ENCODE measurements at places on chromosomes 7 and 10.
A peak's percentile ranks its signal among the peaks of the same experiment; 100 is the strongest.

GRCh38 chr7:110698576-110698975, 392.4 kb upstream of the LRRN3 start:
- no peak for DNase-seq

DNA sequence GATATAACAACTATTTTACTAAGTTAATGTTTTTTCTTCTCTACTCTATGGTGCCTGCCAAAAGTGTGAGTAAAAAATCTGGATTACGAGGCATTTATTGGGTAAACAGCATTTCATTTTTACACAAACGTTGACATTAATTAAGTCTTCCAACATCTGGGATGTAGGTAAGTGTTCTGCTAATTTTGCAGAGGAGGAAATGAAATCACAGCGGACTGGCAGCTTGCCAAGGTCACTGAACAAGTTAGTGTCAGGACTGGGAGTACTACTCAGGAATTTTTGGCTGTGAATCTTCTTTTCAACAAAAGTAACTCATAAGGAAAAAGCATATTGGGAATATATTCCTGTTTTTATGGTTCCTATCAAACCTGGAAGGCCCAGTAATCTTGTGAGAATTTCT, 612.1 kb upstream of the FZD8 start:
- no peak for DNase-seq

DNA sequence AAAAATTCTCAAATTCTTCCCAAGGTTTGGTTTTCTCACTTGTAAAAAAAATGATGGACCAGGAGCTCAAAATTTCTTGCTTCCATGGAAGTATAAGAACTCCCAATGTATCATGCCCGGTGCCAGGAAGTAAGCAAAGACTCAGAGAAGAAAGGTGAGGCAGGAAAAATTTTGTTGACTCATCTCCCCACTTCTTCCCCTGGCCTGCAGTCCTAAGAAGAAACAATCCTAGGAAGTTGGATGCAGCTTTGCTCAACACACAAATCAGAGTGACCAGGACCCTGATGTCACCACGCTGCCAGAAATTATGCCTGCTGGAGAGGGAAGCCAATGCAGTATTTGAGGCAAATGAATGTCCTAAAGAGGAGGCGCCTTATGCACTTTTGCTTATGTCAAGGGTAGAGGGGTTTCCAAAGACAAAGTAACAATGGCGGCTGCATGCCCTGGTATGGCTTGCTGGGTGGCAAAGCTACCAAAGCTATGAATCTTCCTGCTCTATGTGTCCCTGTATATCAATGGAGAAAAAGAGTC, 163.6 kb downstream of the NEURL1 start:
- no peak for DNase-seq

DNA sequence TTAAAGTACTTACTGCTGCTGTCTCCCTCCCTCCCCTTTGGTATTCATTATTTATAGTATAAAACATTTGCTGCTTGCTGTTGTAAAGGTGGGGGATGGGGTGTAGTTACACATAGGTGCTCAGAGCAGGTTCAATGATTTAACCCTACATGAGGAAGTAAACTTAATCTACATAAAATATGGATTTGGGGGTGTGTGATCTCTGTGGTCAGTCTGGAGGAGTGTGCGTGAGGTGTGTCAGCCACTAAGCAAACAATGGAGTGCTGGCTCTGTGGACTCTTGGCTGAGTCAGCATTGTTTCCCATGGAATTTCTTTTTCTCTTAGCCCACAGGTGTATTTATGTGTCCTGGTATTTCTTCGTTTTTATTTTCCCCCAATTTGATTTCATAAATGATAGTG, 133.9 kb downstream of the AUTS2 start:
- no peak for DNase-seq

- DNase-seq, result no peak
Measured at GRCh38 chr7:96203786-96204185, 118.1 kb downstream of the SLC25A13 start.

DNA sequence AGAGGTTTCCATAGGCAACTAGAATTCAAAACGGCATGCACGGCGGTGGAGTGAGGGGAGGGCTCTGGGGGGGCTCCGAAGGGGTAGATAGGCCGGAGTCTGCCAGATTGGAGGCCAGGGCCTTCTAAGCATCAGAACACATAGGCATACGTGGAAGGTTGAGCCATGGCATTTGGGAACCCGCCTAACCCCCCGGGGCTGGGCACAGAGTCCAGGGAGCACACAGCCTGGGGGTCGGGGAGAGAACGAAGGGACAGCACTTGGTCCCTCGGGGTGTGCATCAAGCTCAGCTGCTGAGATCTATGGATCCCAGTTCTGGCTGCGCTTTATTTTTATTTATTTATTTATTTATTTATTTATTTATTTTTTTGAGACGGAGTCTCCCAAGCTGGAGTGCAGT, 89.4 kb upstream of the TNS3 start:
- no peak for DNase-seq

DNA sequence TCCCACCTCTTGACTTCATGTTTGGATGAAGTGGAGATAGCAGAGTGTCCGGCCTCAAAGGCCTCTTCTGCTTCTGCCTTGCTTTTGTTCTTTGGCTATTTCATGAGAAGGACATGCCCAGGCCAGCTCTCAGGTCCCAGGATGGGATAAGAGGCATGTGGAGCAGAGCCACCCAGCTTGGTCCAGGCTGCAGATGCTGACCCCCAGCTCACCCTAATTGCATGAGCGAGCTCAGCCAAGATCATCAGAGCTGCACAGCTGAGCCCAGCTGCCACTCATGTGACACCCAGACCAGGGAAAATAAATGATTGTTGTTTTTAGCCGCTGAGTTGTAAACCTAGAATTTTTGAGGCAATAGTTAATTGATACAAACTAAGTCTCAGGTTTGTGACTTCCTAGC, 230.0 kb downstream of the PHF14 start:
- DNase-seq, result no peak

- peak; percentile 50 for DNase-seq
Measured at GRCh38 chr7:19772841-19773760, at the start of gene TMEM196. TSS of gene TMEM196 (minus strand) at chr7:19773617. CDS start at chr7:19772696, 921 bp downstream.

DNA sequence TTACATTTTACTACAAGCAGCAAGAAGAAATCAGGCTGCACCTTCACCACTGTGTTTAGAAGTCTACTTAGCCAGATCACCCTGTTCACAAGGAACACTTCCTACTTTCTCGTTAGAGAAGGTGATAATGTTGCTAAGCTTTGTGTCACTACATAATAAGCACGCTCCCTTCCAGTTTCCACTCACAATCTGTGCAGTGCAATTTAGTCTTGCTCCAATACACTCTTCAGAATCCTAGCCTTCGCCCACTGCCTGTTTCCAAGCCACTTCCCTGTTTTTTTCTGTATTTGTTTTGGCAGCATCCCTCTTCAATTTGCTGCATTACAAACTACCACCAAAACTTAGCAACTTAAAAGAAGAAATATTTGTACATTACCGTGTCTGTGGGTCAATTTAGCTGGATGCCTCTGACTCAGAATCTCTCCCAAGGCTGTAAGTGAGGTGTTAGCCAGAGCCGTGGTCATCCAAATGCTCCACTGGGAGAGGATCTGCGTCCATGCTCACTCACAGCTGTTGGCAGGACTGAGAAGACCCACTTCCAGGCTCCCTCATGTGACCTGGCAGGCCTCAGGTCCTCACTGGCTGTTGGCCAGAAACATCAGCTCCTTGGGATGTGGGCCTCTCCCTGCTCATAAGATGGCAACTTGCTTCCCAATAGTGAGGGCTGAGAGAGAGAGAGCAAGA, 110.4 kb downstream of the PON1 start:
- DNase-seq, result no peak

GRCh38 chr7:98297626-98298286, 16.3 kb downstream of the BRI3 start:
- DNase-seq, result no peak

DNA sequence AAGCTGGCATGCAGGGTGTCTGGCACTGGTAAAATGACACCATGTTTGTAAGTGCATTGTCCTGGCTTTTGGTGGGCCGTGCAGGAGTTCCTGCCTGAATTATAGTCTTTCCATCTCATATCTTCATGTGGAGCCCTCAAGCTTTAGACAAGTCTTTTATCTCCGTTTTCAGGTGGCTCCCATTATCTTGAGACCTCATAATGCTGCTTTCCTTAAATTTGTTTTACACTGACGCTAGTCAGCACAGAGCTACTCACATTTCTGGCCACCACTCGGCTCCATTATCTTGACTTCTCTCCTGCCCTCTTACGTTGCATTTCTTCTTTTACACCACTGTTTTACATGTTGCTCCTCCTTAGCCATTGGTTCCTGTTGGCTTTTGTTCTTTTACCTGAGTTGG, 37.2 kb downstream of the LRRC4 start:
- DNase-seq, result no peak

GRCh38 chr10:103125323-103126267, 67.5 kb downstream of the NT5C2 start:
- no peak for DNase-seq

DNA sequence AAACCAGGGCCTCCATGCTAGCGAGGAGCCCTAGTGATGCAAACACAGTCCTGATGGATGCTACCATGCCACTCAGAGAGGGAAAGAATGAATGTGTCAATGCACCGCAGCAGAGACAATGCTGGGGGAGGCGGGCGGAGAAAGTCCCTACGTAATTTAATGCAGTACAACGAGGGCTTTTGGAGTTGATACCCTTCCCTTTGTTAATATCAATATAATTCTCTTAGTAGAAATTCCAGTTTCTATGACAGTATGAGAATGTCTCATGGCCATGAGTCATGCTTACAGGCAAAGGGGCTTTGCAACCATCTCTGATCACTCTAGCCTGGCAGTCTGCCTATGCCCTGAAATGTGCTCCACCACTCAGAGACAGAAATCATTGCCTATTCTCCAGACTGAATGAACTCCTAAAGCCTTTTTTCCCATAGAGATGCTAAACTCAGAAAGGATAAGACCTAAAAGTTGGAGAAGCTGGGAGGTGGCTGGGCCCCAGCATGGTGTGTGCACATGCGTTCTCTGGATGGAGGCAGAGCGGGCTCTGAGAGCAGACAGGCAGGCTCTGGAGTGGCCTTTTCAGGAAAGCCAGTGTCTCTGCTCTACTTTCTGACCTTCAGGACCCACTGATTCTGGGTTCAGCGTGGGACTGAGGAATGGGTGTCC, 20.3 kb upstream of the GIMAP2 start:
- no peak for DNase-seq

DNA sequence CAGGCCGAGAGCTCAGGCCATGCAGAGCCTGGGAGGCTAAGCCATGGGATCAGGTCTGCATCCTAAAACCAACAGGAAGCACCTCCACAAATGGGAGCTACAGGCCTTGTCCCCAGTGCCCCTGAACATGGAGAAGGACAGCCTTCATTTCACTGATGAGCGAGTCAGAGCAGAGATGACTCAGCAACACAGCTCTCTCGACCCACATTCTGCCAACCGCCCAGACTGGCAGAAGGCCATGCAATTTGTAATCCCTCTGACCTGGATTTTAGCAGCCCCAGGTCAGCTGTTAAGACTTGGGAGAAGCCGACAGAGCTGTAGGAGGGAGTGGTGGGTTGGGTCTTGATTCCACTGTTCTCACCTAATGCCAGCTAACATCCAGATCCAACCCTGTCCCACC, 25.5 kb downstream of the VOPP1 start:
- peak; percentile 31 for DNase-seq

GRCh38 chr10:70106958-70107791, 25.4 kb downstream of the AIFM2 start:
- no peak for DNase-seq

- no peak for DNase-seq
Measured at GRCh38 chr7:4602905-4603842, 78.9 kb upstream of the FOXK1 start.

GRCh38 chr7:41745451-41745850, 42.6 kb upstream of the INHBA start:
- DNase-seq, result no peak

- DNase-seq, result no peak
Measured at GRCh38 chr7:138000081-138000701, 1.7 kb downstream of the CREB3L2 start.

GRCh38 chr7:151736403-151736909, 140.5 kb downstream of the PRKAG2 start:
- DNase-seq, result peak; percentile 78

DNA sequence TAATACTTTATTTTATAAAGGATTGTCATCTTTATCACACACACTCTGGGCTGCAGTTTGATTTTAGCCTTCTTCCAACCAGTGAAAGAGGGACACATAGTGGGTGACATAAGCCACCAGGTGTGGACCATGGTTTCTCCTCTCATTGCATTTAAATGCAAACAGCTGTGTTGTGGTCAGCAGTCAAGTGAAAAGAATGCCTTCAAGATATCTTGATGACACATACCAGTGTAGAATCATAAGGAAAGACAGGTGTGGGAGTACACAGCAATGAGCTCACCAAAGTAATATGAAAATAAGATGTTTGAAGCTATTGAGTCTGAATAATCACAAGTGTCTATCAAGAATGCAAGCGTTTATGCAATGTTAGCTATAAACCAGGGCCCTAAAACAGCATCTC, 580.0 kb downstream of the XPNPEP1 start:
- DNase-seq, result no peak

DNA sequence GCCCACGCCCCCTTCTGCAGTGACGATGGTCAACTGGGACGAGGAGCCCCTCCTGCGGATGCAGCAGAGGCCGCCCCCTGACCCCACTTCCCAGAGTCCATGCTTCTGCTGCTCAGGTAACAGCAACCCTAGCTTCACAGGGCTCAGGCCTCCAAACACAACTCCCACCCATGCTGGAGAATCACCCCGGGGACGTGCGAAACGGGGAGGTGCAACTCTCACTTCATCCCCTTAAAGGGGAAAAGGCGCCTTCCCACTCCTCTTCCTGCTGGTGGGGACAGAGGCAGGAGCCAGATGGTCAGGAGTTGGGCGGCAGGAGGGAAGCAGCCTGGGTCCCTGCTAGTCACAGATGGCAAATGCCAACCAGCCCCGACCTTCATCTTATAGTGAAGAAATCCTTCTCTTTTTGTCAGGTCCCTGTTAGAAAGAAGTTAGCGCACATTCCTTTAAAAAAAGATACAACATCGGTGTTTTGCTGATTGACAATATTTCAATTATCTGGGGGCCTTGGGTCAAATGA, 155.4 kb downstream of the DIP2C start:
- no peak for DNase-seq

DNA sequence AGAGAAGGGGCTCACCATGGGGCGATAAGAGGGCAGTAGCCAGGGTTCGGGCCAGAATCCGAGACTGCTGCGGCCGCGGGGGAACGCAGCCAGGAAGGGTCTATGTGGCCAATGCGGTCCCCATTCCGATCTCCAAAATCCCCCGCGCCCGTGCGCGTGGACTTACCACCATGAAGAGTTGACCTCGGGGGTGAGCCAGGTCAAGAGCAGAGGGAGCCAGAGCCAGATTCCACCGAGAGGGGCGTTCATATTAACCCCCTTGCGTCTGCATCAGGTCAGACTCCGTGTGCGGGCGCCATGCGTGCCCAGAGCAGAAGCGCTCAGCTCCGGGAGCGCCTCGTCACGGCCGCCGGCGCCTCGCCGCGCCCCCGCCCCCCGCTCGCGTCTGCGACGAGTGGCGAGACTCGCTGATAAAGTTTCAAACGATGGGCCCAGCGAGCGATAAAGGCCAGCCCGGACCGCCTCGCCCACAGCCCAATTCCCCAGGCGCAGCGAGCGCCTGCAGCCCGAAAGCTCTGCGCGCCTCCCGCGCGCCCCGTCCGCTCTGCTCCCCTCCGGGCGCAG, at the start of gene WNT2:
TSS of gene WNT2 (minus strand) at position 318 of the 564 bp plus-strand sequence. CDS start at position 249, 69 bp downstream.
- no peak for DNase-seq

GRCh38 chr7:135204341-135204749, 7.0 kb downstream of the WDR91 start:
- DNase-seq, result no peak

Measured in NCI-H345 (cell line).